ENCODE measurements at places on chromosomes 7 and 10. TPM values are rescaled to one million over a fixed set of nuclear protein-coding genes. Genes with fewer than 3 reads are reported as not detected.

UPK3BL2 gene
- total RNA-seq, result 29.8 TPM

PRXL2A gene
- total RNA-seq, result 321 TPM

DNA sequence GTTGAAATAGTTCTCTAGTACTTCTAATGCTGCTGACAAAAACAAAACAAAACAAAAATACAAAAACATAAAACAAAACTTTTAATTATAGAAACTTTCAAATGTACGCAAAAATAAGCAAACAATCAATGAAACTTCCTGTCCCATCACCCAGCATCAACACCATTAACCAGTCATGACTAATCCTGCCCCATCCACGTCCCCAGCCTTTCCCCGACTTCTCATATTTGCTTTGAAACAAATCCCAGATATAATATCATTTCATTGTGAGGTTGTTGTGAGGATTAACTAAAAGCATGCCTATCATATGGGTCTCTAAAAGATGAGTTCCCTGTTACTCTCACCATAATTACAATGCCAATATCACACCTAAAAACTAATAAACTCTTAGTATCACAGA lies 55.7 kb downstream of the CSTF2T start:
- H3K4me1 ChIP-seq, result peaks cover 22% of the 10 kb centered on the region
- H3K27ac ChIP-seq, result no peak overlapping the region
- no peaks in the 10 kb centered on the region for H3K36me3 ChIP-seq
- DNase-seq, result peak; percentile 73
- H3K4me3 ChIP-seq, result no peak overlapping the region

DNA sequence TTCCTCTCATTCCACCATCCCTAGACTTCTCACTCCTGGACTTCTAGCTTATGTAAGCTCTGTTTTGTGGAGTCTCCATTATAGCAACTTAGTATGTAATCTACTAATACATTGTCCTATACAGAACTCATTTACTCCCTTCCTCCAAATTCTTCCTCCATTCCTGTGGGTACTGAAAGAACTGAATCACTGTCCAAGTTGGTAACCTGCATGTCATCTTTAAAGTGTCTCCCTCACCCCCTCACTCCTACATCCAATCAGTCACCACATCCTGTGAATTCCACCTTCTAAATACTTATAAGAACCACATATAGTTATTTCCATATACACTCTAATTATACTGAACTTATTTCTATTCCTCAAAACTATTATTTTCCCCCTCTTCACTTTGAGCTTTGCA lies 20.3 kb downstream of the AASS start:
- no peak overlapping the region for H3K4me3 ChIP-seq
- H3K27ac ChIP-seq, result no peak overlapping the region
- no peaks in the 10 kb centered on the region for H3K4me1 ChIP-seq
- H3K27me3 ChIP-seq, result no peaks in the 10 kb centered on the region
- no peak for DNase-seq
- H3K36me3 ChIP-seq, result no peaks in the 10 kb centered on the region

- H3K36me3 ChIP-seq, result no peaks in the 10 kb centered on the region
- H3K27me3 ChIP-seq, result peaks cover 23% of the 10 kb centered on the region
- no peak within 1 kb of the TSS for H3K4me3 ChIP-seq
- no peak for DNase-seq
These were observed at the start of gene ITIH5 for GRCh38 chr10:7666253-7667023. TSS of gene ITIH5 (minus strand) at chr10:7666966. CDS start at chr10:7666892, 74 bp downstream.
